ENCODE measurements at places on chromosomes 16 and 17.

DNA sequence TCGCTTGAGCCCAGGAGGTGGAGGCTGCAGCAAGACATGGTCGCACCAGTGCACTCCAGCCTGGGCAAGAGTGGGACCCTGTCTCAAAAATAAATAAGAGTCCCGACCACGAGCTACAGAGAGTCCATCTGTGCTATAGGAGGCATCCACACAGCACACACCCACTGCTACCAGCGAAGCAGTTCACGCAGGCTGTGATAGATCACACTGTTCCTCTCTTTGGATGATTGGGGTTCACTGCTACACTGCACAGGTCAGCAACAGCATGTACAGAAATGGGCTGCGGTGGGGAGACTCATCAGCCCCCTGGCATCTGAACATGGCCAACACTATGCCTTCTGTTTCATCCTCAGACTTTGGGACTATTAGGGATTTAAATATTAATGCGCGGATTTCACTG, 33.8 kb downstream of the PMM2 start:
- DNase-seq: no peak

DNA sequence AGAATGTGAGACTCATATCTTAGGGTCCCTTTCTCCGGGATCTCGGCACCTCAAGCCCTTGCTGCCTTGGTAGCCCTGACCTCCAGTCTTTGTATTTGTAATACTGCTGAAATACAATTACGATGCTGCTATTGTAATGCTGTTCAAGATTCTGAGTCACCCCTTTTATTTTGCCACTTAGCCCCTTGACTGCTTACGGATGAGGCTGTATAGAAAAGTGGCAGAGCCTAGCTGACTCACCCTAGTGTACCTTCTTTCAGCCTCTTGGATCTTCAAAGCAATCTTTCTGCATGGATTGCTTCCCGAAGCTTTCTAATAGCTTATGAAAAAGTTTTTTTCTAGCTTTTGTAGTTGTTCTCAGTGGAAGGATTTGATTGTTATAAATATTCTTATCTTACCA, 187.9 kb downstream of the KCNJ2 start:
- DNase-seq: no peak

DNA sequence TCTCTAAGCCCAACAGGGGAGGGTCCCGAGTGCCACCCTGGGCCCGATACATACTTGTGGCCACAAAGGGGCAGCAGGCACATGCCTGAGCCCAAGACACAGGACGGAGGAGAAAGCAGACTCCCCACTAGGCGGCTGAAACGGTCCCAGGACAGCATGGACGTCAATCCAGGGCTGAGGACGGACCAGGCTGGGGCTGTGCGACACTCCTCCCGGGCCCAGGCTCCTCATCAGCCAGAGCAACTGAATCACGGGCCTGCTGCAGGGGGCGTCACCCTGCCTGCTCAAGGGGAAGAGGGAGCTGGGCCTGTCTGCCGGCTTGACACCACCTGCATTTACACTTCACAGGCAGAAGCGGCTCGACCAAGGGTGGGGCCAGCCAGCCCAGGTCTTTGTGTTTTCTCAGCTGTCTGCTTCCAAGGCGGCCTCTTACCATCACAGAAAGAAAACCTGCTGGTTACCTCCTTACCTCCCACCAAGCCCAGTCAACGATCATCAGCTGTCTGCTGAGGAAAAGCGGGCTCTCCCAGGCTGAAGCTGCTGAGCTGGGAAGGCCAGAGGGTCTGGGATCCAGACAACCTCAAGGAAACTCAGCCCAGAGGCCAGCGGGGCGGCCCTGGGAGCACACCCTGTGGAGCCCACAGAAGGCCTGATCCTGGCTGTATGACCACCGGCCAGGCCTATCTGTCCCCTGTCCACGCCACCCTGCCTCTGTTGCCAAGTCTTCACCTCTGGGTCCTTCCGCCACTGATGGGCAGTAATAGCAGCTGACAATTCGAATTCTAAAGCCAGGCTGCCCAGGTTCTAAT, 26.4 kb downstream of the KIFC3 start:
- DNase-seq: no peak

GRCh38 chr17:34218748-34219147, 36.3 kb upstream of the CCL2 start:
- no peak for DNase-seq

DNA sequence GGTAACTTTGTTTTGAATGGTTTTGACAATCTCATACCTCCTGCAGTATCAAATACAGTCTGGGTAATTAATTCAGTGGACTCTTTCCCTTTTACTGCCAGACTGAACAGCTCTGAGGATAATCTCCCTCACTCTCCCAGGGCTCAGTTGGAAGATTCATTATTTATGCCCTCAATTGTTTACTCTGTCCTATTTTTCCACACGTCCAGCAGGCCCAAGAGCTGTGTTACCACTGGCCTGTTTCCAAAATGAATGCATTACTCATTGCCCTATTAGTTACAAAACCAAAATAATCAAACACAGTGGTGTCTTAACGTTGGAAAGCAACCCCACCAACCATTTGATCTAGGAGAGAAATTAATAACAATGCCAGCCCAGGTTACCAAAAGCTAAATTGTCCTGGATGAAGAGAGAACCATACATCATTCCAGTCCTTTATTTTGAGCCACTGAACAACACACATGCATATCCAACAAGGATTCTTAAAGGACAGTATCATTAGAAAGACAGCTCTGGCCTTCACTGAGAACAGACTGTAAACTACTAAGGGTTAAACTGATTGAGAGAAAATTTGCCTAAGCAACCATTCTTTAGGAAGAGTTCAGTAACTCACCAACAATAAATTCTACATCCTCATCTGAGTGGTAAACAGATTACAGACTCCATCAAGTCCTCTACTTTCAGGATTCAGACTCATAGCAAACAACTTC, 34.5 kb downstream of the FAM222B start:
- DNase-seq: no peak

DNA sequence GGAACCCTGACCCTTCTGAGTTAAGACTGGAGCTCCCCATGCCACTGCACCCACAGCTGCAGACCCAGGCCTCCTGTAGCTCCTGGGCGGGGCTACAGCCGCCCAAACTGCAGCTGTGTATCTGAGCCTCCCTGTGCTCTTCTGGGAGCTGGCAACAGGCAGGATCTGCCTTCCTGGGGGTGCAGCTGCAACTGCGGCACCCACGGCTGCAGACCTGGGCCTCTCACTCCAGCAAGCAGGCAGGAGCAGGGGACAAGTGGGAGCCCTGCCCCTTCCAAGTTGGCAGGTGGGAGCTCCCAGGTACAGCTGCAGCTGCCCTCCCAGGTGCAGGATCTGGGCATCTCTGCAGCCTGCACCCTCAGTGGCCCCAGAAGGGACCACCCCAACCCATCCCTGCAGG, 41.5 kb downstream of the SPACA3 start:
- no peak for DNase-seq

DNA sequence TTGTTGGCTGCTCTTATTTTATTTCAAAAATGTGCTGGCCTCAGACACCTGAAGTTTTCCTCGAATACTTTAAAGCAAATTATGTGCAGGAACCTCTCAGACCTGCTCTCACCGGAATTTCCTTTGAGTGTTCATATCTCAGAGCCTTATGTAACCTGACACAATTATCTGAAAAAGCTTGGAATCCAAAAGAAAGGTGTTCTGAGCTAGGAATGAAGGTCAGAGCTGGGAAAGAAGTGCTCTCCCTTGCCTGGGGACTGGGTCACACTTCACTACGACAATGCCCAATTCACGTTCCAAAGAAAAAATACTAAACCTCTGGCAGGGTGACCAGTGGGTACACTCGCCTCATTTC, 6.7 kb upstream of the HSD11B2 start:
- no peak for DNase-seq

- DNase-seq: peak; percentile 67
Measured at GRCh38 chr16:67928561-67929364, 2.9 kb downstream of the CTRL start.

DNA sequence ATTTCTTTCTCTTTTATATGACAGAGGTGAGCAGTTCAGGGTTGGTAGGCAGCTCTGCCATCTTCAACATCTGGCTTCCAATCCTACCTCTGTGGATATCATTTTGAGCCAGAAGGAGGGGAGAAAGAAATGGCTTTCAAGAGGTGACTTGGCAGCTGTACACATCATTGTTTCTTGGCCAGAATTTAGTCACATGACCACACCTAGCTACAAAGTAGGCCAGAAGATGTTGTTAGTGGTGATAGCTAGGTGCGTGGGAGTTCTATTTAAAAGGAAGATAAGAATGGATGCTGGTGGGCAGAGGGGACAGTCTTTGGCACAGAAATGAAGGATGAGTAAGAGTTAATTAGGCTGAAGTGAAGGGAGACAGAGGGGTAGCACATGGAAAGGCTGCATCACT, 29.2 kb upstream of the MPHOSPH6 start:
- DNase-seq: no peak

DNA sequence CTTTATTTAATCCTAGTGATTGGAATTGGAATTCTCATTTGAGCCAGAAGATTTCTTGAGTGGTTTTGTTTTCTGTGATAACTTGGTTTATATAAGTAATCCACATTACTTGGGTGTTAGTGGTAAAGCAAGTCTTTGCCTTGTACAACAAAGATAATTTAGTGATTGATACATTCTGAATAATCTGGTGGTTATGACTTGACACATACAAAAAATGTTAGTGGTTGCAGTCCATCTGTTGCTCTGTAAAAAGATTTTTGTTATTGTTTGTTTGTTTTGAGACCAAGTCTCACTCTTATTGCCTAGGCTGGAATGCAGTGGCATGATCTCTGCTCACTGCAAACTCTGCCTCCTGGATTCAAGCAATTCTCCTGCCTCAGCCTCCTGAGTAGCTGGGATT, 13.2 kb downstream of the OMG start:
- no peak for DNase-seq

DNA sequence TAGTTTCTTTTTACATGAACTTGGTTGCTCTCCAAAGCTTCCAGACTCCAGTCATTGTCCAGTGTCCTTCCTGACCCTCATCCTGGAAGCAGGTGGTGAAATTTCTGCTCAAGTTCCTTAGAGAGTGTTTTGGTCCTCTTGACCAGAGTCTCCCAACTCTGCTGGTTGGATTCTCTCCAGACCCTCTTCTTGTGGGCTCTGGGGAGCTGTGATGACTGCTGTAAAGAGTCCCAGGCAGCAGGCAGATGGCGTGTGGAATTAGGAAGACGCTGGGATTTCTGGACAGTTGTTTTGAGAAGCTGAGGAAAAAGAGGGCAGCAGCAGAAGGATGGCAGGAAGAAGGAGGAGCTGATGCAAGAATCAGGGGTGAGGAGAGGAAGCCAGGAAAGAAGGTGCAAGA, 1.6 kb upstream of the SEZ6 start:
- DNase-seq: no peak

- no peak for DNase-seq
Measured at GRCh38 chr16:13070268-13070667, 168.9 kb downstream of the SHISA9 start.

DNA sequence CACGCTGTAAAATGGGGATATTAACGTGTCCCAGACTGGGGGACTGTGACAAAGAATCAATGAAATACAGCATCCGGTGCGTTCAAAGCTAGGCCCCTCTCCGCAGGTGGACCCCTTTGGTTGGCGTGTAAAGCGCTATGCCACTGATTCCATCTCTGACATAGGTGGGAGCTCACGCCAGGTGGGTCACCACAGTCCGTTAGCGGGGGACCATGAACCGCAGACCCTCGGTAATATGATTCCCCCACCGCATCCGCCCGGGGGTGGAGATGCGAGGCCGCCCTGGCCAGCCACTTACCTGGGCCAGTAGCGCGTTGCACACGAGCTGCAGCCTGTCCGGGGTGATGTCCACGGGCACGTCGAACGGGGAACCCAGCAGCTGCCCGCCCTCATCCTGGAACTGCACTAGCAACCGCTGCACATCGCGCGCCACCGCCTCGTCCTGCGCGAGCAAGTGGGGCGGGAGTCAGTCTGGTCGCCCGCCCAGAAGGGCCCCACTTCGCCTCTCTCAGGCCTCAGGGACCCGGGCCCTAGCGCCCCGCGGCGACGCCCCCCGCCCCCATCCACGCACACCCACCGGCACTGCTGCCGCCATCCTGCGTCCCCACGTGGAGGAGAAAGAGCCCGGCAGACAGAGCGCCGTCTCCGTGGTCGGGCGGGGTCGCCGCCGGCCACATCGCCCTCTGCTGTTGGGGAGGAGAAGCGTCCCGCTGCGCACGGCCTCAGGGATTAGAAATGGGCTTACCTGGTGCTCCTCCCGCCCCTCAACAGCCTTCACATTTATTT, at the start of gene NLE1:
Gene NLE1, minus strand, starts transcription at position 623 of the 786 bp plus-strand sequence. Its CDS starts 28 bp downstream, at position 595.
- peak; percentile 81 for DNase-seq

DNA sequence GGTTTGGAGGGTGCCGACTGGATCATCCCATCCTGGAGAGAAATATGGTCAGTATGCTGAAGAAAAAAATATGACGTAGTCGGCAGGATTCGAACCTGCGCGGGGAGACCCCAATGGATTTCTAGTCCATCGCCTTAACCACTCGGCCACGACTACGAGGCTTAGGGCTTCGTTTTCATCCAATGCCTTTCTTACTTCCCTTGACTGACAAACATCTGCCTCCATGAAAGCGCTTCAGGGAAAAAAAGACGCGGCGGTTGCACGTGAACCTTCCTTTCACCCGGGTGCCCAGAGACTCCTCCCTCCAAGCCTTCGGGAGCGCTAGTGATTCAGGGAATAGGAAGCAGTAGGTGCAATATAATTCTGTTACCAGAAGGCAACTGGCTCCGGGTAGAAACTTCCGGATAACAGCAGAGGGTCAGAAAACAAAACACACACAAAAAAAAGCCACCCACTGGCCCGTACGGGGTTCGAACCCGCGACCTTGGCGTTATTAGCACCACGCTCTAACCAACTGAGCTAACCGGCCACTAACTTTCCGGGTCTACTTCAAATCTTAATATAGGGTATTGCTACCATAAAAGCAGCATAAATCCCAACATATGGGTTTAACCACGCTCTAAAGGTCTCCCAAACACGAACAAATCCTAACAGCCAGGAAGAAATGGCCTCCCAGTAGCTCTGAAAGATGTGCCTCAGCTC, 16.3 kb upstream of the AURKB start:
- DNase-seq: peak; percentile 24

GRCh38 chr16:48956620-48957019, 325.0 kb downstream of the CBLN1 start:
- DNase-seq: no peak

GRCh38 chr17:30840771-30841170, 9.0 kb downstream of the ATAD5 start:
- no peak for DNase-seq

GRCh38 chr16:3469736-3470135, 25.6 kb downstream of the C16orf90 start:
- DNase-seq: no peak

GRCh38 chr17:7748076-7748775, 30.7 kb downstream of the DNAH2 start:
- DNase-seq: no peak
